Endodermal cell (in vitro differentiated cells): ENCODE measurements at places on chromosomes 13 and 19. TPM values are rescaled to one million over a fixed set of nuclear protein-coding genes. Genes with fewer than 3 reads are reported as not detected.

- no peak for DNase-seq
- H3K4me1 ChIP-seq, result peaks cover 4% of the 10 kb centered on the region
- H3K27me3 ChIP-seq, result no peaks in the 10 kb centered on the region
- no peak overlapping the region for H3K4me3 ChIP-seq
- no peak overlapping the region for H3K27ac ChIP-seq
These were observed 301.1 kb downstream of the FGF9 start for GRCh38 chr13:21971662-21972621.

DNA sequence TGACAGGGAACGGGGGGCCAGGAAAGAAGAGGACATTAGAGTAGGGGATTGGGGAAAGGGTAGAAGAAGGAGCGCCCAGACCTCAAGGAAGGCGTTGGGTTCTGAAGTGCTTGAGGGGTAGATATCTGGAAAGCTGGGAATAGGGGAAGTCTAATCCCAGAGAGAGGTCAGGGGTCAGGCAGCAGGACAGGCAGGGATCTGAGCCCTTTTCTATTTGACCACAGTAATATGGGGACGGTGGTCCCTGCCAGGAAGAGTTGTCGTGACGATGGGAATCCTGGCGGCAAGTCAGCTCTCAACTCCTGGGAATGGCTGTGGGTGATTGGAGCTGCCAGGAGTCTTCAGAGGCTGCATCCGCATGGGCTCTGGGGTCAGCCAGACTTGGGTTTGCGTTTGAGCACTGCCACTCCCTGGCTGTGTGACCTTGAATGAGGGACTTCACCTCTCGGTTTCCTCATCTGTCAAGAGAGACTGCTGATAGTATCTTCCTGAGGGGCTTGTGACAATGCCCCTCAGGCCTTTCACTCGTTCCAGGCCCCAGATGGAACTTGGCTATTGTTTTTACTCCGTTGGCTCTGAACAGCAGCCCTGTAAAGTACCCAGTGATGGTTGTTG lies 1.3 kb downstream of the AP2A1 start:
- H3K36me3 ChIP-seq, result no peaks in the 10 kb centered on the region
- no peak for DNase-seq
- no peak overlapping the region for H3K27ac ChIP-seq
- no peaks in the 10 kb centered on the region for H3K4me1 ChIP-seq

DNA sequence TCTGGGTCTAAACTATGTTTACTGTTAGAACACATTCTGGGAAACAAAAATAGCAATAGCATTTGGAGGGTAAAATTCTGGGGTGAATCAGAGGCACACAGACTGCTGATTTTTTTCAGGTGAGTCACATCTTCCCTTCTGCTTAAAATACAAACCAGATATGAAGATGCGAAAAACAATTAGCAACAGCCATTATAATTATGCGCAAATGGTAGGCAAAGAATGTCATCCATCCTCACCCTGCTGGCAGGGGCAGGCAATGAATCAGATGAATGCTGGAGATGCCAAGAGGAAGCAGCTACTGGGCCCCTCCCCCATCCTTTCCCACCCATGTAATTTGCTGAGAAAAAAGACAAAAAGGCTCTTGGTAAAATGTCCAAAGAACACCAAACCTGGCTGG lies 282.9 kb downstream of the KLF5 start:
- no peaks in the 10 kb centered on the region for H3K4me1 ChIP-seq
- DNase-seq, result peak; percentile 62
- no peaks in the 10 kb centered on the region for H3K27me3 ChIP-seq
- no peak overlapping the region for H3K4me3 ChIP-seq
- H3K36me3 ChIP-seq, result no peaks in the 10 kb centered on the region

DNA sequence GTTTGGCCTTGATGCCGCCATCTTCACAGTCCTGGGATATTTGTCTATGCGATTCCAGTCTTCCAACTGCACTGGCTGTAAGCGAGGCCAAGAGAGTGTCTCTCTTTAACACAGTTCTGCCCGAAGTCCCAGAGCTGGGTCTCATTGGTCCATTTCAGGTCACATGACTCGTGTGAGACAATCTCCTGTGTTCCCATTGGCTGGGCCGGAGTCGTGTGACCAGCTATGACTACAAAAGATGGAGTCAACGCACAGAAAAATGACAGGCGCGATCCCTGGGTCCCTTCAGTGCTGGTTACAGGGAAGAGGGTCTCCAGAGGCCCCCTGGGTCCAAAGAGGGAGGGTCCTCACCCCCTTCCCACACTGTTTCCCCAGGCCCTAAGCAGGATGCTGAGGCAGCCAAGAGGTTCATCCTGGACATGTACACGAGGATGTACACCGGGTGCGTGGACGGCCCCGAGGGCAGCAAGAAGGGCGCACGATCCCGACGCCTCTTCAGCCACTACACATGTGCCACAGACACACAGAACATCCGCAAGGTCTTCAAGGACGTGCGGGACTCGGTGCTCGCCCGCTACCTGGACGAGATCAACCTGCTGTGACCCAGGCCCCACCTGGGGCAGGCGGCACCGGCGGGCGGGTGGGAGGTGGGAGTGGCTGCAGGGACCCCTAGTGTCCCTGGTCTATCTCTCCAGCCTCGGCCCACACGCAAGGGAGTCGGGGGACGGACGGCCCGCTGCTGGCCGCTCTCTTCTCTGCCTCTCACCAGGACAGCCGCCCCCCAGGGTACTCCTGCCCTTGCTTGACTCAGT lies 15.9 kb upstream of the S1PR4 start:
- H3K27ac ChIP-seq, result no peak overlapping the region
- no peaks in the 10 kb centered on the region for H3K36me3 ChIP-seq
- peaks cover 5% of the 10 kb centered on the region for H3K27me3 ChIP-seq
- no peak overlapping the region for H3K4me3 ChIP-seq
- DNase-seq, result no peak

DNA sequence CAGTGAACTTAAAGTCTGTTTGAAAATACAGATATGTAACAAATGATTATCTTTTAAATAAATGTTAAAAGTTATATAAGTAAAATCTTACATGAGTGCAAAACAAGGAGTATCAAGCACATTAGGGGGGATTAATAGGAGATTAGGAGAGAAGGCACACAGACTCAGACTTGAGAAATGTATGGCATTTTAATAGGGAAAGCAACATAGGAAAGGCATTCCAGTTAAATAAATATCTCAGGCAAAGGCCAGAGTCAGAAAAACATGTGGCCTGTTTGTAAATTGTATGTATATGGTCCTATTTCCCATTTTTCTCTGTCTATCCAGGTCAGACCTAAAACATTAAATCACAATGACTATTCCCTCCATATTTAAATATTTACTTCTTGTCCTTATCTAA lies 462.7 kb downstream of the GPC6 start:
- H3K4me3 ChIP-seq, result no peak overlapping the region
- no peak for DNase-seq
- H3K36me3 ChIP-seq, result no peaks in the 10 kb centered on the region

DNA sequence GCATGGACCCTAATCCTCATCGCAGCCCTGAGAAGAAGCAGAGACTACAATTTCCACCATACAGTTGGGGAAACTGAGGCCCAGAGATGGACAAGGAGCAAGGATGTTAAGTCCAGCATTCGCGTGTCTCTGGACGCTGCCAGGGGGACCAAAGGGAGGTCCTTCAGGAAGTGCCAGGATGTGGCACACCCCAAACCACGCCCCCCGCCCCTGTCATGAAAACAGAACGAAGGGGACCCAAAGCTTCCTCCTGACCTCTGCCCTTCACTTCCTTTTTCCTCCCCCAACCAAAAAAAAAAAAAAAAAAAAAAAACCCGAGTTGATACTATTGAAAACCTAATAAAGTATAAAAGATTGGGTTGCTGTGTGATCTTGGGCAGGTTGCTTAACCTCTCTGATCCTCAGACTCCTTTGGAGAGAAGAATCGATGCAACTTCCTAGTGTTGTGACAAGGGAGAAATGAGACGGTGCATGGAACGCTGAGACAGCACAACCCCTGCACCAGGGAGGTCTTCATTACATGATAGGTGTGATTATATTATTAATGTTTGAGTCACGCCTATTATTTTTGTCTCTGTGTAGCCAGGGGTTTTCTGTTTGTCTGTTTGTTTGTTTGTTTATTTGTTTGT lies 2.7 kb upstream of the ZBTB7A start:
- H3K36me3 ChIP-seq, result no peaks in the 10 kb centered on the region
- no peaks in the 10 kb centered on the region for H3K4me1 ChIP-seq
- peak; percentile 50 for DNase-seq
- H3K4me3 ChIP-seq, result no peak overlapping the region
- H3K27ac ChIP-seq, result no peak overlapping the region

Gene MEF2B
- total RNA-seq, result 1.1 and 1.2 TPM in 2 replicates

DNA sequence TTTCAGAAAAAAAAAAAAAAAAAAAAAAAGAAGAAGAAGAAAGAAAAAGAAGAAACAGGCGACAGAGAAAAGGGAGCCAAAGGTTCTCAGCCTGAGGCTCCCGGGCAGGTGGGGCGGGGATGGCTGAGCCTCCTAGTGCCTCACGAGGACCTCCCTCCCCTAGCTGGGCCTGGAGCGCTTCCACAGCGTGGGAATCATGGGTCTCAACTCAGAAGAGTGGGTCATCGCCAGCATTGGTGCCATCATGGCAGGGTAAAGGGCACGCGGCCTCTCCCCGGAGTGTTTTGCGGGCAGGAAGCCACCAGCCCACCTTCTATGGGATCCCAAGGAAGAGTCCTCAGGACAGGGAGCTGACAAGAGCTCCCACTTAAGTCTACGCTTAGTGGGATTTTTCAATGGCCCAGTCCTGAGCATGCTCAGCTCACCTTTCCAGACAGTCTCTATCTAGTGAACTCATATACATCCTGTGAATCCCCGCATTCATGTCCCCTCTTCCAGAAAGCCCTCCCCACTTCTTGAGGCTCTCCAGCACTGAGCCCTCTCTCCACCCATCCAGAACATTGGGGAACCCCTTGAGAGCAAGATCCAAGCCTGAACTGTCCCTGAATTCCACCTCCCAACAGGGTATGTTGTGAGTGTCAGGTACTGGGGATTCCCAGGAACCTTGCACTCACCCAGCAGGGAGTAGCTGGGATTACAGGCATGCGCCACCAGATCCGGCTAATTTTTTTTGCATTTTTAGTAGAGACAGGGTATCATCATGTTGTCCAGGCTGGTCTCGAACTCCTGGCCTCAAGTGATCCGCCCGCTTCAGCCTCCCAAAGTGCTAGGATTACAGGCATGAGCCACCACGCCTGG lies 69.6 kb downstream of the ACSBG2 start:
- peak; percentile 40 for DNase-seq
- no peak overlapping the region for H3K27ac ChIP-seq
- H3K4me1 ChIP-seq, result no peaks in the 10 kb centered on the region
- no peak overlapping the region for H3K4me3 ChIP-seq
- H3K36me3 ChIP-seq, result no peaks in the 10 kb centered on the region

GRCh38 chr13:83666141-83666540 lies 216.1 kb downstream of the SLITRK1 start:
- no peak overlapping the region for H3K4me3 ChIP-seq
- no peak overlapping the region for H3K27ac ChIP-seq
- no peaks in the 10 kb centered on the region for H3K4me1 ChIP-seq

GRCh38 chr19:293436-294110 lies 2.4 kb upstream of the PLPP2 start:
- no peak overlapping the region for H3K4me3 ChIP-seq
- peaks cover 9% of the 10 kb centered on the region for H3K27me3 ChIP-seq
- H3K4me1 ChIP-seq, result peaks cover 7% of the 10 kb centered on the region
- peak; percentile 54 for DNase-seq

Gene URAD
- not detected in 2 replicates for total RNA-seq

DNA sequence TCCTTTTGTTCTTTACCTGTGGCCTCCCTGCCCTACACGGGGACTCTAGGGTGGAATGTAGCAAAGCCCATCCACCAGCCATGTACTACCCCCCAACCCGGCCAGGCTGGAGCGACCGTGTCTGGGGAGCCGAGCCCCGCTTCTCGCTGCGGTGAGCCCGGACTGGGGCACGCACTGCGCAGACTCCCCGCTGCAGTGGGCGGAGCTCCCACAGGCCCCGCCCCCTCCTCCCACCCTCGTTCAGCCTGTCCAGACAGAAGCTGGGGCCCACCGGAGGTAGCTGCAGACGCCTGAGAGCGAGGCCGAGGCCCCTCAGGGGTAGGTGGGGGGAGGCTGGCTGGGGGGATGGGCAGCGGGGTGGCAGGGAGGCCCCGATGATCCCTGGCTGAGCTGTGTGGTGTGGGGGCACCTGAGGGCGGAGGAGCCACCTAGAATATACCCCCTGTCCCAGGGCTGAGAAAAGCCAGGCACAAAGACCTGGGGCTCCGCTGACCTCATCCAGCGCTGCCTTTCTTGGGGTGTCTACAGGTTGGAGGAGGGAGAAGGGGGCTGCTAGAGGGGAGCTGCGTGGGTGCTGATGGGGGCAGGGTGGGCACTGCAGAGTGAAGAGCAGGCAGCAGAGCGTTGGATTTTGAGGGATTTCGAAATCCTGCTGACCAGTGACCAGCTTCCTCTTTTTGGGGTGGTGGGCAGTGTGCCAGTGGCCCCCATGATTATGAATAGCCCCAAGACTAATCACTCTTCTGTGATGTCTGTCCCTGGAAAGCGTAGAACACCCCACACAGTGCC lies 17.3 kb downstream of the PLD3 start:
- H3K27ac ChIP-seq, result peak overlapping the region; percentile 70
- H3K36me3 ChIP-seq, result peaks cover 26% of the 10 kb centered on the region
- peak; percentile 98 for DNase-seq
- H3K4me3 ChIP-seq, result peak overlapping the region; percentile 86
- no peaks in the 10 kb centered on the region for H3K27me3 ChIP-seq

Gene MEDAG
- total RNA-seq, result 0.33 and 0.38 TPM in 2 replicates

Gene LGI4
- 0.27 to 0.70 TPM (median 0.59 TPM) in 3 replicates for total RNA-seq

DNA sequence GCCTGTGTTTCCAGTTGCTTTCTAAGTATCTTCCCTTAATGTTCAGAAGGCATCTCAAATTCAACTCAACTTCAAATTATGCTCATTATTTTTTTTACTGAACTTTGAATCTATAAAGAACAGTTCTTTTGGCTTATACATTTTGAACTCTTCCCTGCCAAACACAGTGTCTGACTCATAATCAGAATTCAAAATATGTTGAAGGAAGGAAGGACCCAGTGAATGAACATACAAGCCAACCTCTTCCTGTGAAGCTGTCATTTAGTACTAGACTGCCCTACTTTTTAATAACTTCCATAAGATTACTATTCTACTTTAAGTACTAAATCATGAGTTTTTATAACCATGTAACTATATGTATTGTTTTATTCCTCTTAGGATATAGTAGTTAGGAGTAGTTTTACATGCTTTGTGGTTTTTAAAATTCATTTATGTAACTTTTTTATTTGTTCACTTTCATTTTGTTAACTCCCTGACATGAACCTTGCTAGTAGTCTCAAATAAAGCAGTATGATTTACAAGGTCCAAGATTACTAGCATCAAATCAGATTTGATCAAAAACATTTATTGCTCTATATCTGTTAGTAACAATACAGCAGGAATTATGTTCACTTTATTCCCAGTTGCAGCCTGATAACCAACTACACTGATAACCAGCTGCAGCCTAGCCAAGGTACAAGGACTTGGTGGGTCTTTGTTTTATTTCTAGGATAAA lies 6.4 kb downstream of the NUDT15 start:
- H3K4me3 ChIP-seq, result no peak overlapping the region
- H3K4me1 ChIP-seq, result peaks cover 2% of the 10 kb centered on the region
- DNase-seq, result no peak

GRCh38 chr13:95181586-95181985 lies 119.7 kb downstream of the ABCC4 start:
- H3K27me3 ChIP-seq, result no peaks in the 10 kb centered on the region
- H3K4me1 ChIP-seq, result peaks cover 4% of the 10 kb centered on the region
- no peak overlapping the region for H3K4me3 ChIP-seq
- peaks cover 59% of the 10 kb centered on the region for H3K36me3 ChIP-seq

Gene DLEU7
- total RNA-seq, result not detected in 3 replicates

GRCh38 chr19:49335784-49336481 lies 727 bp downstream of the CD37 start:
- H3K4me1 ChIP-seq, result no peaks in the 10 kb centered on the region
- H3K4me3 ChIP-seq, result no peak overlapping the region
- H3K27ac ChIP-seq, result no peak overlapping the region
- peak; percentile 11 for DNase-seq
- H3K36me3 ChIP-seq, result peaks cover 11% of the 10 kb centered on the region
- peaks cover 6% of the 10 kb centered on the region for H3K27me3 ChIP-seq

Gene CNFN
- total RNA-seq, result 5.4 and 6.6 TPM in 2 replicates

Gene ZSCAN1
- total RNA-seq, result 2.0 and 2.2 TPM in 2 replicates
